ENCODE measurements at places on chromosomes 4 and X.

GRCh38 chr4:101345271-101345595 lies 2.1 kb downstream of the PPP3CA start:
- DNase-seq: no peak

DNA sequence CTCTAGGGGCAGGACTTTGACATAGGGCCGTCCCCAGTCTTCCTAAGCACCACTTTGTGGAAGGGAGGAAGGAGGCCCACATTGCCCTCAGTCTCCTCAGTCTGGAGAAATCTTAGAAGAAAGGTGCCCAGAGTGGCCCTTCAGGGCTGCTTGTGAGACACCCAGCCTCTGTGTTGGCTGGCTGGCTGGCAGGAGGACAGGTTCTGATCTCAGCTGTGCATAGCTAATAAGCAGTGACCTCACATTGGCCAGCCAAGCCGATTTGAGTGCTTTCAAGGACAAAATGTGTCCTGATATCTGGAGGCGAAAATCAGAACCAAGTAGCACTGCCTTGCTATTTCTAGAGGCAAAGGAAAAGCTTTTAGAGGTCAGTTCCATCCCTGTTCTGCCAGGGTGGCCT lies 211.5 kb downstream of the BCOR start:
- no peak for DNase-seq

GRCh38 chr4:138576684-138577083 lies 334.5 kb upstream of the SLC7A11 start:
- peak; percentile 2 for DNase-seq

GRCh38 chr4:168723020-168723419 lies 226.2 kb downstream of the PALLD start:
- DNase-seq: no peak

- DNase-seq: no peak
Measured at GRCh38 chrX:46856483-46856882, 19.6 kb downstream of the RP2 start.

Measured in NCI-H226 (cell line).